Stimulated activated CD4-positive, alpha-beta T cell treated with anti-CD3 and anti-CD28 coated beads, Interleukin-1b, Interleukin-23, amount 100 ng/mL, for 24 hours (primary cell): ENCODE measurements at places on chromosomes 5 and 9.

DNA sequence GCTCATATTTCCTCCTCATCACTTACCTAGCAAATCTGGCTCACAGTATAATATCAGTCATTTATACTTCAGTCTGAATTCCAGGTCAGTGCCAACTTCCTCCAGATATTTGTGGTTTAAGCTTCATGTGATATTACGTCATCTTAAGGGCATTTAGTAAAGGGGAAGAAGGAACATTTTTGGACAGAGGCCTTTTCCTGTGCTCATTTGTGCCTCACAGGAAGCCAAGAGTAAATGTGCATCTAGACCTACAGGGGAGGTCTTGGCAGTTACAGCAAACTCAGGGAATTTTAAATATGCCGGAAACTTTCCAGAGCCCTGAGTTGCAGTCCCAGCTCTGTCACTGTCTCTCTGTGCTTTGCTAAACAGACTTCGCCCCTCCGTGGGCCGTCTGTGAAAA is 12.3 kb upstream of the KCNIP1 start:
- no peak for DNase-seq

- DNase-seq = no peak
Measured at GRCh38 chr9:93456504-93456903, 3.1 kb upstream of the FAM120AOS start.

DNA sequence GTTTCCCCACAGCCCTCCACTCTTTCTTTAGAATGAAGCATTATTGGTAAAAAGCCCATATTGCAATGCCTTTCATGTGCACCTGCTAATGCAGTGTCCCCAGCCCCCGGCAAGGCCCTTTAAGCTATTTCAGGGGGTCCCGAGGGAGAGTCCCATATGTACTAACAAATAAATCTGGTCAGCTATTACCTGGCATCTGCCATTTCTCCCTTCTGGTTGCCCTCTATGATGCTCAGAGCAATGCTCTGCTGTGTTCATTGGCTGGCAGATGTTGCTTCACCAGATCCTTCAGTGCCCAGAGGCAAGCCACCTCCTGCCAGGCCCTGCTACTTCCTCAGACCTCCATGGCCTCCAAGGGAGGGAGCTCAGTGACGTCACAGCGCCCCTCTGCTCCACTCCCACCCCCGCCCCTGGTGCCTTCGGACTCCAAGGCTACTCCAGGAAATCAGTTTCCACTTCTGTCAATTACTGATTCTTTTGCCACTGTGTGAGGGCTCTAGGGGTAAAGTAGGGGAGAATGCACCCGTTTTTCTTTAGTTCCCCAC is 201.1 kb upstream of the GLRA1 start:
- DNase-seq = no peak

DNA sequence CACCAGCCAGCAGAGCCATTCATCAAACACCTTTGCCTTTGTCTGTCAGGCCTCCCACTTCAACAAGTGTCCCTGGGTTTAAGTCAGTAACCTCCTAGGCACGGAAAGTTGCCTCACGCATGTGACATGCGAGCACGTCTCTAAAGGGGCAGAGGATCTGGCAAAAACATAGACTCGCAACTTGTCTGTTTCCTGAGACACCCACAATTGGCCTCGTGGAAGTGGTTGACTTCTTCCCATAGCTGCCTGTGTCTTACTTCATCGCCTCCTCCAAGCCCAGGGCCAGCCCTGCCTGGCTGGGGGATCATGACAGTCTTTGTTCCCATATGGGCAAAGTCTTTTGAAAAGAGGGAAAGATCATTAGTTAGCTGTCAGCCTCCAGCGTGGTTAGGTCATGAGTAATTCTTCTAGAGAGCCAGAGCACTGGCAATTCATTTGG is 35.5 kb upstream of the GLRX start:
- DNase-seq = no peak

- DNase-seq = no peak
Measured at GRCh38 chr9:36818242-36818938, 215.7 kb downstream of the PAX5 start.

DNA sequence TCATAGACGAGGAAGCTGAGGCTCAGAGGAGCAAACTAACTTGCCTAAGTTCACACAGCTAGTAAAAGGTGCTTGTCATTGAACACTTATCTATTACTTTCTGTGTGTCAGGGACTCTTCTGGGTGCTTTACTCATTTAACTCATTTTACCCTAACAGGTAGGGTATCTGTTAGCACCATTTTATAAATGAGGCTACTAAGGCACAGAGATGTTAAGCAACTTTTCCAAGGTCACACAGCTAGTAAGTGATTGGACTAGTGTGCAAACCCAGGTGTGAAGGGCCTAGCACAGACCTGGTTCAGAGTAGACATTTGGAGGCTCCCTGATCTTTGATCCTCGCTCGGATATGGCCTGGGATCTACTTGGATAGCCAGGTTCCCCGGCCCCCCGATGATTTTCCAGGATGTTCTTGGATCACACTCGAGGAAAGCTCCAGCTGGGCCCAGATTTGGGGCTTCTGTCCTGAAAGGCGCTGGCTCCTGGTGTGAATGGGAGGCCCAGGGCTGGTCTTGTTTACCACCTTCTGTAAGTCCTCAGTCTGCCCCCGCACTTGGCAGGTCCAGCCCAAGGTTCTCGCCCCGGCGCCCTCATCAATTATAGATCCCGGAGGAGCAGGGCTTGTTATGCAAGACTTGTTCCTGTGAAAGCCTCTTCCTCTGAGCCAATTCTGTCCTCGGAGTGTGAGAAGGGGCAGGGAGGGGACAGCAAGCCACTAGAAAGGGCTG is 37.5 kb downstream of the GSN start:
- no peak for DNase-seq

DNA sequence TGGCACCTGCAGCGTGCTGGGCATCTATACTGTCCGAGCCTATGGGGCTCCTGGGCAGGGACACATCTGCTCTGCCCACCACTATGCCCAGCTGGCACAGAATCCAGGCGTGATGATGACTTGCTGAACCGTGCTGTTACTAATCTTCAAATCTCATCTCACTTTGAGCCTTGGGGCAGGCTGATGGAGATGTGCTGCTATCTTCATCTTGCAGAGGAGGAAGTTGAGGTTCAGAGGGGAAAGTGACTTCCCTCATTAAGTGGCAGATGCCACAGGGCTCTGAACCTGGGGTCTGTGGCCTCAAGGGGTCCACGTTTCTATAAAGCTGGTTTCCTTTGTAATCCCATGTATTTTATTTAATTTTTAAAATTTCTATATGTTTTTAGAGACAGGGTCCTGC is 4.7 kb downstream of the SLC2A6 start:
- DNase-seq = no peak

- no peak for DNase-seq
Measured at GRCh38 chr5:139639619-139640380, 8.3 kb upstream of the CXXC5 start.

- no peak for DNase-seq
Measured at GRCh38 chr9:126532489-126532888, 81.2 kb upstream of the LMX1B start.

DNA sequence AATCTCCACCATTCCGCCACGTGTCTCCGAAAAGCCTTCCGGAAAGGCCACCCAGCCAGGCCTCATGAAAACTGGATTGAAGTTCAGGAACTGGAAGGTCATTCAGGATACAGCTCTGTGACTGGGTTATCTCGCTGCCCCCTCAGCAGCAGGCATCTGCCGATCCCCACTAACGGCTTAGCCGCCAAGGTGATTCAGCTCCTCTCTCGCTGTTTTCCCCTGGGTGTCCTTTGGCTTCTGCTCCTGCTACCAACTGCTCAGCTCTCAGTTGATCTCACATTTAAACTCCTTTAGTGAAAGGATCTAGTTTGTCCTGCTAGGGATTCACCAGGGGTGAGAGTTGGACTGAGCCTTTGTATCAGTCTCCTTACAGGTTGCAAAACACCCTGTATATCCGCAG is 2.2 kb upstream of the GDNF start:
- DNase-seq = no peak

DNA sequence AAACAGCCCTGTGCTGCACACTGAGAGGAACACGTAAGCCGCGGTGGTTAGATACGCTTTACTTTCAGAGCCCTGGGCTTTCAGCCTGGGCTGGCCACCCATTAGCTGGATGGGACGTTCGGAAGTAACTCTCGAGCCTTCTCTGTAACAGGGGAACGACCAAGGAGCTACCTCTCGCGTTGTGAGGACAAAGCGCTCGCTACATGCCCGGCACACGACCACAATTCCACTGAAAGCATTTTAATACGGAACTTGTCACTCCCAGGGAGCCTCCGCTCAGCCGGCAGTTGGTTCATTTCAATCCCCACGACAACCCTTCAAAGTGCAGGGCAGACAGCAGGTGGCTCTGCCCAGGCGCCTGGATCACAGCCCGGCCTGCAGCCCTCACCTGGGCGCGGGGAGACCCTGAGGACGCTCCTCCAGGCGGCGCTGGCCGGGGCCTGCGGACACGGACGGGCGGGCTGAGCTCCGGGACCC is 368 bp downstream of the SURF1 start:
- no peak for DNase-seq

GRCh38 chr9:33791117-33791516 is 4.2 kb upstream of the PRSS3 start:
- no peak for DNase-seq

- DNase-seq = no peak
Measured at GRCh38 chr9:131252120-131252519, 24.2 kb downstream of the FAM78A start.

DNA sequence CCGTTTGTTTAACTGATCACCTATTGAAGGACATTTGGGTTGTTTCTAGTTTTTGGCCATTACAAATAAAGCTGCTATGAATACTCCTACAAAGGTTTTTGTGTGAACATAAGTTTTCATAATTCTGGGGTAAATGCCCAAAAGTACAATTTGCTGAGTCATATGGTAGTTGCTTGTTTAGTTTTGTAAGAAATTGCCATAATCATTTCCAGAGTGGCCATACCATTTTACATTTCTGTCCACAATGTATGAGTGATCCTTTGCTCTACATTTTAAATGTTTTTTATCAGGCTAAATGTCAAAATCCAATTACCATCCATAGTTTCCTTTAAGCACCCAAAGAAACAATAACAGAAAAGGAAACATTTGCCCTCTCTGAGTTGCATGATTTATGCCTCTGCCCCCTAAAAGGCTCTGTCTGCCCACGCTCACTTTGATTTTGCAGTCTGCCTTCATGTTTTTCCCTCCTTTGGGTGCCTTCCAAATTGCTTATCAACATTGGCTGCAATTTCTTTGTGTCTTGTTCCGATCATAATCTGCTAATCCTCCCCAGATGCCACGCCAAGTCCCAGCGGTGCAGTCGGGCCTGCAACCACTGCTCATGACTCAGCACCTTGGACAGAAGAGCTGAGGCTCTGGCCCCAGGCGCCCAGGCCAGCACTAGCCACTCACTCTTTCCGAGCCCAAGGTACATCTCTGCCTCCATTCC is 339.2 kb downstream of the PIK3R1 start:
- DNase-seq = no peak

DNA sequence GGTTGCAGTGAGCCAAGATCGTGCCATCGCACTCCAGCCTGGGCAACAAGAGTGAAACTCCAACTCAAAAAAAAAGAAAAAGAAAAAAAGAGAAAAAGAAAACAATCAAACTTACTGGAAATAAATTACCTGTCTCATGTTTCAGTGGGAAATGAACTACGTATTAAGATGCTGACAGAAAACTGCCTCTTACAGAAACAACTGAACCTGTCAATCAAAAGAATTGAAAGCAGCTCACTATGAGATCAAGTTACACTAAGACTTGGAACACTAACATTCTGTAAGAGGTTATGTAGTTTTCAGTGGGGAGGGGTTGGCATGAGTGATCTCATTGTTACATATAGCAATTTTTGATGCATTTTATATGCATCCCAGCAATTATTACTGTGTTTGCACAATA is 64.4 kb upstream of the SPATA31E1 start:
- no peak for DNase-seq

- no peak for DNase-seq
Measured at GRCh38 chr9:97299809-97300414, 7.5 kb upstream of the CCDC180 start.

GRCh38 chr5:58011301-58011700 is 448.6 kb downstream of the PLK2 start:
- no peak for DNase-seq

GRCh38 chr5:749101-749670 is 35.3 kb downstream of the ZDHHC11B start:
- no peak for DNase-seq

DNA sequence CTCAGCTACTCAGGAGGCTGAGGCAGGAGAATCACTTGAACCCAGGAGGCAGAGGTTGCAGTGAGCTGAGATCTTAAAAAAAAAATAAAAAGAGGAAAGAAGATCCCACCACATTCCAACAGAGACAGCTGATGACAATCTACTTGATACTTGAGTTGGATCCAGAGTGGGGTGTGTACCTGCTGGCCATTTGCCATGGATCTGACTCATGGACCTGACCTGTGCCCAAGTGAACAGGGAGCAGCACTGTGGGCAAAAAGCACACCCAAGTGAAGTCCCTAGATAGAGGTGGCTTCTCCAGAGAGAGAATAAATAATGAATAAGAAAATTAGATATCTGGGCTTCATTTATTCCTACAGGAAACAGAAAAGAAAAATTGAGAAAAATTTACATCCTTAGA is 81.2 kb upstream of the MIER3 start:
- DNase-seq = no peak

DNA sequence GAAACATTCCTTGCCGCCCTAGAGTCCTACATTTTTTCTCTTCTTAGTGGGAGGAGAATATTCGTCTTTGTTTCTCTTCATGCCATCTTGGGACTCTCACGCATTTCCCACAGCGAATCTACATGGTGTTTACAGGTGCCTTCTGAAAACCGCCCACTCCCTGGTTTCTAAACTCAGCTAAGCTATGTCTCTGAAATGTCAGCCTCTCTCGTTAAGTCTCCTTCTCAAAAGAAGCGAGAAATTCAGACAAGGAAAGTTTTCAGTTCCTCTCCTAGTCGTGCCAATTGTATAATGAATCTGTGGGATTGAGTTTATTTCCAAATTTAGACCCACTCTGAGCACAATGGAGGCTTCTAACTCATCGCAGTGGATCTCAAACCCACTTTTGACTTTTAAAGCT is 186.8 kb upstream of the NFIB start:
- no peak for DNase-seq

DNA sequence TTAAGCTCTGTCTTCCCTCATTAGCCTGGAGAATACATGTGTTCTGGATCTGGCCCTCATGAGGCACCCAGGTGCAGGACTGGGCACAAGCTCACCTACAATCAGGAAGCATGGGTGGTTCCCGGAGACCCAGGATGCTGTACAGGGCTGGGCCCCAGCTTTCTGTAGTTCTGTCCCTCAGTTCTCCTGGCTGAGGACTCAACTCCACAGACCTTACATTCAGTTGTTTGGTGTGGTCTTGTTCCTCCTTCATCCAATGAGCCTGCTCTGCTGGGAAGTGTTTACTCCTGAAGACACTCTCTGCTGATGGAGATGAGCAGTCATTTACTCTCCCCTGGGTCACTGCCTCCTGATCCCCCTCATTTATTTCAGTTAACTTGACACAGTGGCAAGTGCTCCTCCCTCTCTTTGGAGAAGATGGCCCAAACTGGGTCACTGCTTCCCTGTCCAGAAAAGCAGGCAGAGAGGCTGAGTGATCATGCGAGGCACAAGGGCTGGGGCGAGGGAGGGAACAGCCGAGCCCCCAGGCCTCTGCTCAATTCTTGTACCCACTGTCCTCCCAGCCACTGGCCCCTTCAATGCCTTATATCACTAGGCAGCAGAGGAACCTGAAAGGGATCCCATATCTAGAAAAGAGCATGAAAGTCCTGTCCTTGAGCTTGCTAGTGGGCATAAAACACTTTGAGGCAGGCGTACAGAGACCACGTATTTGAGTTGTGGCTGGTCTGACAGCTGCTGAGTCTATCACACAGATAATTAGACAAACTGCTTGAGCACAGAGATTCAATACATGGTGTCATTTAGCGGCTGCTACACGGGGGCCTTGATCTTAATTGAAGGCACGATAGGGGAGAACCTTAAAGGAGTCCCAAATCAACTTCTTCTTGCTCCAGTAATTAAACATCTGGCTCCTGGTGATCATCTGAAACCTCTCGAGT is 221.7 kb downstream of the FSTL4 start:
- DNase-seq = no peak
